WERI-Rb-1 (cell line): ENCODE measurements at places on chromosomes 1 and 21.
A peak's percentile ranks its signal among the peaks of the same experiment; 100 is the strongest.

DNA sequence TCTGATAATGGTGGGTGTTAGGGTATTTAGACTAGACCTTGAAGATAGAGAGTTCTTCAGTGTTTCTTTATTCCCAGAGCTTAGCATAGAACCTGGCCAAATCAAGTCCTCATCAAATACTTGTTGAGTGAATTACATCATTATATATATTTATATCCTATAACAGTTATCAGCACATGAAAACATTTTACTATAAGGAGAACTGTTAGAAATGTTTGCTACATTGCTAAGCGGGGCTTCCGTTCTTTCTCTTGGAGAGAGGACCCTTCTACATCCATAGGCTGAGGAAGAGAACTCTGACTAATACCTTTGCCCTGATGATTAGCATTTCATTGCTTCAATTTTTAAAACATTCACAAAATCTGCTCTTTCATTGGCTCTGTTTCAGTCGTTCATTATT, 66.5 kb upstream of the NBL1 start:
- no peak for DNase-seq

DNA sequence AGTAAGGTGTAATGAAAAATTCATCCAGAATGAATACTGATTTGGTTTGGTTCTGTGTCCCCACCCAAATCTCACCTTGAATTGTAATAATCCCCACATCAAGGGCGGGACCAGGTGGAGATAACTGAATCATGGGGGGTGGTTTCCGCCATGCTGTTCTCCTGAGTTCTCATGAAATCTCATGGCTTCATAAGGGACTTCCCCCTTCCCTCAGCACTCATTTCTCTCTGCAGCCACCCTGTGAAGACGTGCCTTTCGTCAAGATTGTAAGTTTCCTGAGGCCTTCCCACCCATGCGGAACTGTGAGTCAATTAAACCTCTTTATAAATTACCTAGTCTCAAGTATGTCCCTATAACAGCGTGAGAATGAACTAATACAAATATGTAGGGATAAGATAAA, 5.5 kb upstream of the SYNJ1 start:
- no peak for DNase-seq

DNA sequence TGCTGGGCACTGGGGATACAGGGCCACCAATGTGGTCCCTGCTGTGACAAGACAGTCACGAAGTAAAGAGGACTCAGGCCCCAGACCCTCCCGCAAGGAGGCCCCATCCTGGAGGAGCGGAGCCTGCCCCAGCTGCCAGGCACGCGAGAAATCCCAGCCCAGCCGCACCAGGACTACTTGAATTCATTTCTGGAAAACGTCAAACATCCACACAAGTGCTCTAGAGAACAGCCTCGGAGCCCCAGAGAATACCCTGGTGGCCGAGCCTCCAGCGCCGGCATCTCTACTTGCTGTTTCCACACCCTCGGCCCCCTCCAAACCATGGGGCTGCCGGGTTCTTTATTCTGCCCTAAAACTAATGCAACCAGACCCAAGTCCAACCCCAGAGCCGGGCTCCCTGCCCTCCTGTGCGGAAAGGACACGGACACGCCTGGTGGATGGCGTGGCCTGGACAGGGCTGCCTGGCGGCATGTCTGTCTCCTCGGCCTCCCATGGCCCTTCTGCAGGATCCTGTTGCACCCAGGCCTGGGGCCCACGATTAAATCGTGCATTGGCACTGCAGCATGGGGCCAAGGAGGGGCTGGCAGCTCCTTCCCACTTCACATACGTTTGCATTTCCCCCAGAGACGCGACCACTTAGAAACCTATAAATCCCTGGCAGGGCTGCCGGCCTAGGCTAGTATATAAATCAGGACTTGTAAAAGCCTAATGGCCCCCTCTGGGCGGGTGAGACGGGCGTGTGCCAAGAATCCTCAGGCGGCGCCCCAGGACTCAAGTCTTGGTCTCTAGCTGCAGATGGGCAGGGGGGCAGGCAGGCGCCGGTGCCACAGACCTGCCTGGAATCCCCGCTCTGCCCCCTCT, 41.2 kb downstream of the DMRTB1 start:
- DNase-seq, result no peak

DNA sequence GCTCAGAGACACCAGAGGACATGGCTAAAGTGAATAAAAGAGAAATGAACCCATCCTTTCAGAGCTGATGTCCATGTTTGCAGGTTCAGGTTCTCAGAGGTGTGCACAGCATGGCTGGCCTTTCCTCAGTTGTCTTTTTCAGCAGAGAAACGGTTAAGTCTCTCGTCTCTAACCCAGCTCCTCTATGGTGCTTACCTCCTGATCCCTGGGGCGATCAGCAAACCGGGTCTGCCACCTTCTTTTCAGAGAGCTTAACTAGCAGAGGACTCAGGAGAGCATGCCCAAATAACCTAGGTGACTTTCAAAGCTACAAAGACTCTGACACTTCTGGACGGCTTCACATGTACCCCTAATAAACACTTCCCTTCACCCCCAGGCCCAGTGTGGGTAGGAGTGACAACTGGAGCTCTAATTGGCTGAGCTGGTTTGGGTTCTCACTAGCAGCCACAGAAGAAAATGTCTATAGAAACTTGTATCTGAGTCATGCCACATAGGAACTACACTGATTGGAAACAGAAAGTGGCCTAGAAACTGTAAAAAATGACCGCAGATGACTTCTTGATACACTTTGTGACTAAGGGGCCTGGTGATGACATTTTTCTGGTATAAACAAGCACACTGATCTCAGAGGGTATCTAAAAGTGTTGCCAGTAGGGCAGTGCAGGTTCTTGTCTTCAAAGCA, at the start of gene AIM2:
TSS of gene AIM2 (minus strand) at position 329 of the 682 bp plus-strand sequence. CDS start 3,267 bp downstream, outside the sequence.
- no peak for DNase-seq

DNA sequence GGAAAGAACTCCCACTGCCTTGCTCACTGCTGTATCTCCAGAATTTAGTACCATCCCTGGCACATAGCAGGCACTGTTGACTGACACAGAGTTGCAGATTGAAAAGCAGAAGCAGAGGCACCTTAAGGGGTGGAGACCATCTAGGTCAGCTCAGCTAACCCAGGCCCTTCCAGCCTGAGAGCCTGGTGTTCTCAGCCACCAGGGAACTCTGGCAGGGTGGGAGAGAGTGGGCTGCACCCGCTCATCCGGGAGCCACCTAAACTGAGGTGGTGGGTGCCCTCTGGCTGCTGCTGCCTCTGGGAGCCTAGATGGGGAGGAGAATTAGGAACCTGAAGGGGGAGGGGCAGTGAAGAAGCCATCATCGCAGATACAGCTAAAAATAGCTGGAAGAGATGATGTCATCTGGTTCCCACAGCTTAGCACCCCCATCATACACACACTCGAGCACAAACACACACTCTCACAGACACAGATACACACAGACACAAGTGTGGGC, 1.5 kb upstream of the TSPAN1 start:
- peak; percentile 50 for DNase-seq

DNA sequence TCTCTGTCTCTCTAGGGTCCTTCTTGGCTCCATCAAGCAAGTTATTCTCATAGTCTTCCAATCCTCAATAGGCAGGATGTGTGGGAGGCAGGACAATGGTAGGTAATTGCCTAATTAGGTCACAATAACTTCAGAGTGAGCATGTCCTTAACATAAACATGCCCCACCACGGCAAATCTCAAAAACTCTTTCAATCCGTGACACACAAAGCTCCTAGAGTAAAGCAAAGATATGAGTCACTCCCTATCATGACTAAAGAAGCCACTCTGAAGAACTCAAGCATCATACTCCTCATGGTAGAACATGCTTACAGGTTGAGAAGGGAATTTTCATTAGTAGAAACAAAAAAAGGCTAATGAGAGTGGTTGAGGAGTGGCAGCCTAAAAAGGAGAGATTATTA, 4.9 kb downstream of the HAO2 start:
- no peak for DNase-seq

DNA sequence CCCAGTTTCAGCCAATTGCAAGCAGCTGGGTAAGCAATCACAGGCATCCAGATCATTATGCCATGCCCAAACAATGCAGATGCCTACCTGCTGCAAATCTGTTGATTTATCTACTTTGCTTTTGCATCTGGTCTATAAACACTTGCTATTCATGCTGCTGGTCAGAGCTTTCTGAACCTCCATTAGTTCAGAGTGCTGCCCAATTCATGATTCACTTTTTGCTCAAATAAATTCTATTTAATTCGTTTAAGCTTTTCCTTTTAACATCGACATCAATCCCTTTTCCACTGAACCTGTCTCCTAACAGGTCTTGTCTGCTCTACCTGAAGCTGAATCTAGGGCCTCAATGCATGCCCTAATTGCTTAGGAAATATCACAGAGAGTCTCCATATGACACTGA, 99.4 kb upstream of the C1orf87 start:
- no peak for DNase-seq

GRCh38 chr1:13556224-13556764, 27.3 kb upstream of the PDPN start:
- no peak for DNase-seq

- DNase-seq, result no peak
These were observed 200.4 kb downstream of the FOXD2 start for GRCh38 chr1:47638240-47638639.

DNA sequence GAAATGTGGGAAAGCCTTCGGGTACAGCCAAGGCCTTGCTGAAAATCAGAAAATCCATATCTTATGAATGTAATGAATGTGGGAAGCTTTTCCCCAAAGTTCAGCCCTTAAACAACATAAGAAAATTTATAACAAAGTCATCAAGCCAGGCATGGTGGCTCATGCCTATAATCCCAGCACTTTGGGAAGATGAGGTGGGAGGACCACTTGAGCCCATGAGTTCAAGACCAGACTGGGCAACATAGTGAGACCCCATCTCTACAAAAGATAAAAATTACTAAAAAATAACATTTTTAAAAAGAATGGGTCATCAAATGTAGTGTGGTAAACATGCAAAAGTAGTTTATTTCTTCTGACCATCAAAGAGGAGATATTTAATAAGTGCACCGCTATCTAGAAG, 45.9 kb downstream of the KIAA0319L start:
- no peak for DNase-seq

DNA sequence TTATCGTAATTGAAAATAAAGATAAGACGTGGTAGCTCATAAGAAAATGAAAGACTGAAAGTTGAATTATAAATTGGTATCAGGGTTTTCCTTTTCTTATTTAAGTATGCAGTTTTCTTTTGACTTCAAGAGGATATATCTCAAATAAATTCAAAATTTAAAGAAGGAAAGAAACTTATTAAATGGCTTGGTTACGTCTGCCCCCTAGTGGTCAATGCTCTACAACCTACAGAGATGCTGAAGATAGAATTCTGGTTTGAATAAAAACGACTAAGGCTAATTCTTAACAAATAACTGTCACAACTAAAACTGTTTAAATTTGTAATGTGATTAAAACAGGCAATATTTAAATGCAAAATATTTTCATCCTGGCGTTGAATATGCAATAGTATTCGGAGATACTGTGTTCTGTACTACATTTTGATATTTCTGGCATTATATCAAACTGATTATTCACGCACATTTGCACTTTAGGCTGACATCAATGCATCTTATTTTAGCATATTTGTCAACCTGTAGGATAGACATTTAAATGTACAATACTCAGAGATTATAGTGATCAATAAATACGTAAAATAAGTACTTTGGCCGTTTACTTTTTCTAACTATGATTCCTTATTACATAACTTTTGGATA, 26.8 kb downstream of the IFI44 start:
- DNase-seq, result peak; percentile 38

- no peak for DNase-seq
These were observed 23.2 kb upstream of the LRP8 start for GRCh38 chr1:53350853-53351767.

DNA sequence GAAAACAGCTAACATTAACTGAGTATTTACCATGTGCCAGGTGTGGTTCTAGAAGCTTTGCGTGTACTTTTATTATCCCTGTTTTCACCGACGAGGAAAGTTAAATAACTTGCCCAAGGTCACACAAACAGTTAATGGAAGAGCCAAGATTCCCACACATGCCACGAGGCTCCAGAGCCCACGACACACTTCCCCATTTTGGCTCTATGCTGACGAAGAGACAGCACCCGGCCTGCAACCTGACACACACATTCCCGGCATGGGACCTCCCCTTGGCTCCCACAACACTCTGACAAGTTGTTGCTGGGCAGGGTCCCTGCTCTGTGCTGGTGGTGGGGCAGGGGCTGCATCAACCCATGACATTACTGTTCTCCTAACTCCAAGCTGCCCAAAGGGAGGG, 52.8 kb downstream of the RAP1GAP start:
- no peak for DNase-seq

DNA sequence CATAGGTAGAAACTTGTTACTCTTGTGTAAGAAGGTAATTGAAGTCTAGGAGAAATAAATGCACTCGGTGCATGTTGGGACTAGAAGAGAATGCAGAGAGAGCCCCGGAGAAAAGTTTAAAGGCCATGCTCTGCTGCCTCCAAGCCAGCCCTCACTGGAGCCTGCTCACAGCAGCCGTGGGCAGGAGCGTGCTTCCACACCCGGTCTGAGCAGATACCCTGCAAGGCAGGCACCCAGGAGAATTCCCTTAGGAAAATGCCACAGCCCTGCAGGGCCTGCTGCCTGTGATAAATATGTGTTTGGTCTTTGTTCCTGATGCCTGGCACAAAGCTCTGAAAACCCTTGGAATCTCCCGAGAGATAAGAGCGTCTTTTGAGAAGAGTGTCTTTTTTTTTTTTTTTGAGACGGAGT, 22.8 kb downstream of the C2CD2 start:
- no peak for DNase-seq

DNA sequence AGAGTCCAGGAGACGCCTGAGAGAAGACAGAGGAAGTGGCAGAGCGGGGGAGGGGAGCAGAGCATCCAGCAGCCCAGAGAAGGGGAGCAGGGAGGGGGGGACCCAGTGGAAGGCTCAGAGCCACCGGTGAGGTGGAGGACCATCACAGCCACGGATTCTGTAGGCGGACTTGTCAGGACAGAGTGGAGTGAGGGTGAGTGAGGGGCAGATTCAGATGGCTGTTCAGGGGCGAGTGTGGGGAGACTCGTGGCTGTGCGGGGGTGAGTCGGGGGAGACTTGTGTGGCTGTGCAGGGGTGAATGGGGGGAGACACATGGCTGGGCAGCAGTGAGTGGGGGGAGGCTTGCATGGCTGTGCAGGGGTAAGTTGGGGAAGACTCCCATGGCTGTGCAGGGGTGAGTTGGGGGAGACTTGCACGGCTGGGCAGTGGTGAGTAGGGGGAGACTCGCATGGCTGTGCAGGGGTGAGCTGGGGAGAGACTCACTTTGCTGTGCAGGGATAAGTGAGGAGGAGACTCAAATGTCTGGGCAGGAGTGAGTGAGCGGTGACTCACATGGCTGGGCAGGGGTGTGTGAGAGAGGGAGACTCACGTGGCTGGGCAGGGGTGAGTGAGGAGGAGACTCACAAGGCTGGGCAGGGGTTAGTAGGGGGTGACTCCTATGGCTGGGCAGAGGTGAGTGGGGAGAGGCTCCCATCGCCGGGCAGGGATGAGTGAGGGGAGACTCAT, 56.8 kb upstream of the ABCG1 start:
- no peak for DNase-seq
